BJ (cell line): ENCODE measurements at places on chromosomes 1 and 21. TPM values are rescaled to one million over a fixed set of nuclear protein-coding genes. Genes with fewer than 3 reads are reported as not detected.

Gene LCE1C
- polyA plus RNA-seq = not detected in 2 replicates

- DNase-seq = no peak
Measured at GRCh38 chr1:153735090-153735420, 7.2 kb downstream of the INTS3 start.

DNA sequence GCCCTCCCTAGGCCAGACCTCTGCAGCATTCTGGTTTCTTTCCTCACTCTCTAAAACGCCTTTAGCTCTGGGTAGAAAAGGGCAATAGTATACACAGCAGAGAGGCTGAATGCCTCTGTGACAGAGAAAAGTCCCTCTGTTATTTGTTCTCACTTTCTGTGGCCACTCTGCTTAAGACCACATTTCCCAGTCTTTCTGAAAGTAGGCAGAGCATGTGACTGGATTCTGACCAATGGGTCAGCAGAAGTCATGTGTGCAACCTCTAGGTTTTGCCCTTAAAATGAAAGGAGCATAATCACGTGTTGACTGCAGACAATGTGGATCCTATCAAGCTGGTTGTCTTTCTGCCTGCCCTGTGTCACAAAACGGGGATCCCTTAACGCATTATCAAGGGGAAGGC is 79.7 kb upstream of the MARK1 start:
- no peak for DNase-seq

Gene LMX1A
- polyA plus RNA-seq = not detected in 2 replicates

Gene FLG2
- not detected in 2 replicates for polyA plus RNA-seq

- no peak for DNase-seq
Measured at GRCh38 chr1:216310776-216311175, 112.5 kb downstream of the USH2A start.

Gene SPRR1A
- not detected in 2 replicates for polyA plus RNA-seq

GRCh38 chr21:38254970-38255369 is 1.8 kb upstream of the KCNJ15 start:
- no peak for DNase-seq

Gene INAVA
- 0.01 TPM in 1 of 2 replicates, not detected in the other for polyA plus RNA-seq

- DNase-seq = no peak
Measured at GRCh38 chr1:41830726-41831125, 88.0 kb downstream of the HIVEP3 start.
